Stimulated activated CD8-positive, alpha-beta memory T cell treated with anti-CD3 and anti-CD28 coated beads, Interleukin-2, amount 100 ng/mL, for 48 hours (primary cell): ENCODE measurements at places on chromosomes 11 and 22.

DNA sequence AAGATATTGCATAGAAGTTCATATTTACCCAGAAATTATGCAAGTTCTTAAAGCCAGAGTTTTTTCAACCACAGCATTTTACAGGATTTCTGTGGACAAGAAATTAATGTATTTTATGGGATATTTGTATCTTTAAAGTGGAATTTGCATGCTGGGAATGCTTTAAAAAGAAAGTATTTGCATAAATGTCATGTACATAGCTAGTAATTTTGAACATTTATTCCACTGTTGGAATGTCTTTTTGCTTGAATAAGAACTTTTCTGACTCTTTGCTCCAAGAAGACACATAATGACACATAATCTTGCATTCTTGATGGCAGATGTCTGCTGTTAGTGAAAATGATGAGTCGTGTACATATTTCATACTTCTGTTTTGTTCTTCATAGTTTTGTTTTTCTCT lies 66.6 kb downstream of the ATXN10 start:
- DNase-seq, result no peak

- no peak for DNase-seq
Observed at GRCh38 chr11:93054881-93055280, 85.4 kb downstream of the MTNR1B start.

DNA sequence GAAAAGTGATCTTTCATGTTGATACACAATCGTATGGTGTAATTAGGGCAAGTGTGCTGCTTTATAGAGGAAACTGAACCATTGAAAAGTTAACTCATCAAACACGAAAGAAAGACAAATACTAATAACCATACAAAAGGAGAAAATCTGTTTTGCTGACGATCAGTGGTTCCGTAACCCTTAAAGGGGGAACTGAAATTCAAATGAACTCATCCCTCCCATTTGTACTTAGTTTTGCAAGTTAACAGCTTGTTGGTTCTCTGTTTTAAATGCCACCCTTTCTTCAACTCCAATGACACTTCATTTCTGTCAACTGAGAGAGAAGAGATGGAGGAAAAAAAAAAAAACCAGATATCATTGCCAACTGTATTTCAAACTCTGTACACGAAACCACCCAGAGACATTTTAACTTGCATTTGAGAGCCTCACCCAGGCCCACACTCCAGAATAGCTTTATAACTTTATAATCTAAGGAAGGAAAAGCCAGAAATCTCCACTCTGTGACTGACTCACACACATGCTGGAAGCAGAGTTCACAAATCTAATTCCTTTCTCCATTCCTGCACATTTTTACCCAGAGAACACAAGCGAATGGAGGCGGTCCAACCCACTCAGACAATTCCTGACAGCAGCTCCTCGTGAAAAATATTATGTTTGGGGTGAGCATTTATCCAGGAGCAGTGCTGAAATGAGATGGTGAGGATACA lies 17.4 kb upstream of the CSNK2A3 start:
- no peak for DNase-seq

- DNase-seq, result no peak
Observed at GRCh38 chr11:59181746-59182456, 10.0 kb downstream of the DTX4 start.

GRCh38 chr22:22888571-22889353 lies 1.1 kb downstream of the IGLL5 start:
- DNase-seq, result no peak

- no peak for DNase-seq
Observed at GRCh38 chr11:73257342-73258103, 14.6 kb upstream of the P2RY6 start.

GRCh38 chr22:35987487-35987886 lies 41.1 kb downstream of the RBFOX2 start:
- DNase-seq, result no peak

DNA sequence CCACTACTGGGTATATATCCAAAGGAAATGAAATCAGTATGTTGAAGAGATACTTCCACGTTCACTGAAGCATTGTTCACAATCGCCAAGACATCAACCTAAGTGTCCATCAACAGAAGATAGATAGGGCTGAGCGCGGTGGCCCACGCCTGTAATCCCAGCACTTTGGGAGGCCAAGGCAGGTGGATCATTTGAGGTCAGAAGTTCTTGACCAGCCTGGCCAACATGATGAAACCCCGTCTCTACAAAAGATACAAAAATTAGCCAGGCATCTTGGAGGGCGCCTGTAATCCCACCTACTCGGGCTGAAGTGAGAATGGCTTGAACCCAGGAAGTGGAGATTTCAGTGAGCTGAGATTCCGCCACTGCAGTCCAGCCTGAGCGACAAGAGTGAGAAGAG lies 12.7 kb downstream of the EIF3F start:
- DNase-seq, result no peak

DNA sequence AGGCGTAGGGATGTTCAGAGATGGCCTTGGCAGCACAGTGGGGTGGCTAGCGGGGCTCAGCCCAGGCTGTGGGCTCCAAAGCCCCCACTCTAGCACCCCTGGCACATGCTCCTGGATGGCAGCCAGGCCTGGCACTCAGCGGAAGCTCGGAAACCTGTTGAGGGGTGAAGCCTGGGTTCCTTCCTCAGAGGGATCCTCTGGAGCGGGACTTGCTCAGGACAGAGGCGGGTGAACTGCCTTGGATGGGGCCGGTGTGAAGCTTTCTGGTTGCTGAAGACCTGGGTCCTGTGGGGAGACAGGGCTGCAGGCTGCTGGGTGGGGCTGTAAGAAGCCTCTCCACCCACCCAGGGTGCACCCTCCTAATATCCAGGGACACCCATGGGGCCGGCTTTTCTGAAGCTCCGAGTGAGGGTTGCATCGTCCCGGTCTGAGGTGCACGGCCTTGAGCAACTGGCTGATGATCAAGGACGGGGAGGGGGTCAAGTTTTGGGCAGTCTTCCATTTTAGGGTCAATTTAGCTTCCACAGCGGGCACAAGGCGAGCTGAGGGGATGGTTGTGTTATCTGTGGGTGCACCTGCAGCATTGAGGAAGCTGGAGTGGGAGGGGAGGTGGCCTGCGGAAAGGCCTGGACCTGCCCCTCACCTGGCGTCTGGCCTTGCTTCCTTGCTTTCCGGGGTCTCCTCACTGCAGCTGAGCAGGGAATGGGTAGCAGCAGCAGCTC lies 5.2 kb downstream of the MRGPRE start:
- DNase-seq, result no peak

- DNase-seq, result no peak
Observed at GRCh38 chr11:118068206-118068944, 8.5 kb upstream of the TMPRSS4 start.

GRCh38 chr11:75347781-75348566 lies 3.5 kb downstream of the ARRB1 start:
- DNase-seq, result no peak

GRCh38 chr11:57793351-57794115 lies 31.9 kb downstream of the CTNND1 start:
- no peak for DNase-seq

GRCh38 chr22:49497266-49497665 lies 330.4 kb downstream of the BRD1 start:
- DNase-seq, result no peak

DNA sequence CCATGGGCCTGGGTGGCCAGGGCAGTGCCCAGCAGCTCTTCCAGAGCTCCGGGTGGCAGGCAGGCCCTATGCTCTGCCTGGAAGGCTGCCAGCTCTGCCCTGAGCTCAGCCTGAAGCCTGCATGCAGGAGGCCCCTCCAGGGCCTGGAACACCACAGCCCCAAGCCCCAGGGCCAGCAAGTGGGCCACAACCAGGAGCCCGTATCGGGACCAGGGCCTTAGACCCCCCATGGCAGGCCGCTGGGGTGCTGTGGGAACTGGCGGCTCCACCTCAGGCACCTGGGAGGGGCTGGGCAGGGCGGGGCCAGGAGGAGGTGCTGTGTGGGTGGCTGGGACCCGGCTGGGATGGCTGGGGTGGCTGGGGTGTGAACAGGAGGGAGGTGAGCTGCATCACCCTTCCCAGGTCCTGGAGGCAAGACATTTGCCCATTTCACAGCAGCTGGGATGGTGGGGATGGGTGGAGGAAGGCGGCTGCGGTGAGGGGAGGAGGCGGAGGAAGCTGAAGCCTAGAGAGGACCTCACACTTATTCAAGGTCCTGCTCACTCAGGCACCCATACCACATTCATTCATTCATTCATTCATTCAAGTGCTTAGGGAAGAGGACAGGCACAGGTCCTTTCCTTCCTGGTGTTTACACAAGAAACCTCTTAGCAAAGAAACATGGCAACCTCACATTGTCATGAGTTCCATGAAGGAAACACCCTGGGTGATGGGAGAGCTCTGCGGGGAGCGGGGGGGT lies at the start of gene KCNK7:
KCNK7 (minus strand) TSS at position 258 of the 739 bp plus-strand sequence; CDS start at position 230, 28 bp downstream.
- no peak for DNase-seq

DNA sequence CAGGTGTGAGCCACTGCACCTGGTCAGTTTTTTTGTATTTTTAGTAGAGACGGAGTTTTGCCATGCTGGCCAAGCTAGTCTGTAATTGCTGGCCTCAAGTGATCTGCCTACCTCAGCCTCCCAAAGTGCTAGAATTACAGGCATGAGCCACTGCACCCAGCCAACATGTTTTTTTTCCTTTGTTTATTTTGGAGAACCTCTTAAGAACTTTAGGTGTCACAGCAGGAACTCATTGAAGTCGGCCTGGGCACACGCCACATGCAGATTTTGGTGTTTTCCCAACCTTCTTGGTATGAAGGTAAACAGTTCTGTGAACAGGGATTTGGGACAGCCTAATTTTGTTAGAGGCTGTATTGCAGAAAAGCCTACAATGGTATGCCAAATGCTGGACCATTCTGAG lies 9.4 kb downstream of the DIXDC1 start:
- DNase-seq, result no peak

DNA sequence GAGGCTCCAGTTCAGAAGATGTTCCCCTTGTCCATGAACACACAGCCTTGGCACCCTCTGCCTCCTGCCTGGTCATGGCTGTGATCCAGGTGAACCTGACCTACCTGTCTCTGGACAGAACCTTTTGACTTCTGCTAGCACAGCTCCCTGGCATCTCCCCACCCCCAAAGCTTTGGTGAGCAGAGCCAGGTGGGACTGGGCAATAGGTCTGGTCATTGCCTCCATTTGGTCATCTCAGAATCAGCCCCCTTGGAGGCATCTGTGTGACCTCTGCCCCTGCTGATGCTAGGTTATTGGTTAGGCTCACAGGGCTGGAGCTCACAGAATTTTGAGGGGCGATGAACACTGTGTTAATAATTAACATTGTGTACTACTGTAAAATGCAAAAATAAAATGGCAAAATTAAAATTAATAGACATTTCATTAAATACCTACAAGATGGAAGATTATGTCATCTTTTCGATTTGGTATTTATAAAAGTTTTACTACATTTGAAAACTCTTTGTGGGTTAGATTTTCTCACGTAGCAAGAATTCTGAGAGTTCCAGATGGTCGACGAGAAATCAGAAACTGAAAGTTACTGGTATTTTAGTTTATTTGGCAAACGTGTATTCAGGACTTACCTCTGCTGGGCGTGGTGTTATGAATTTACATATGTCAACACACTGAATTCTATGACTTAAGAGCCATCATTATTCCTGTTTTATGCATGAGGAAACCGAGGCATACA lies 8.3 kb upstream of the KIAA0930 start:
- no peak for DNase-seq

DNA sequence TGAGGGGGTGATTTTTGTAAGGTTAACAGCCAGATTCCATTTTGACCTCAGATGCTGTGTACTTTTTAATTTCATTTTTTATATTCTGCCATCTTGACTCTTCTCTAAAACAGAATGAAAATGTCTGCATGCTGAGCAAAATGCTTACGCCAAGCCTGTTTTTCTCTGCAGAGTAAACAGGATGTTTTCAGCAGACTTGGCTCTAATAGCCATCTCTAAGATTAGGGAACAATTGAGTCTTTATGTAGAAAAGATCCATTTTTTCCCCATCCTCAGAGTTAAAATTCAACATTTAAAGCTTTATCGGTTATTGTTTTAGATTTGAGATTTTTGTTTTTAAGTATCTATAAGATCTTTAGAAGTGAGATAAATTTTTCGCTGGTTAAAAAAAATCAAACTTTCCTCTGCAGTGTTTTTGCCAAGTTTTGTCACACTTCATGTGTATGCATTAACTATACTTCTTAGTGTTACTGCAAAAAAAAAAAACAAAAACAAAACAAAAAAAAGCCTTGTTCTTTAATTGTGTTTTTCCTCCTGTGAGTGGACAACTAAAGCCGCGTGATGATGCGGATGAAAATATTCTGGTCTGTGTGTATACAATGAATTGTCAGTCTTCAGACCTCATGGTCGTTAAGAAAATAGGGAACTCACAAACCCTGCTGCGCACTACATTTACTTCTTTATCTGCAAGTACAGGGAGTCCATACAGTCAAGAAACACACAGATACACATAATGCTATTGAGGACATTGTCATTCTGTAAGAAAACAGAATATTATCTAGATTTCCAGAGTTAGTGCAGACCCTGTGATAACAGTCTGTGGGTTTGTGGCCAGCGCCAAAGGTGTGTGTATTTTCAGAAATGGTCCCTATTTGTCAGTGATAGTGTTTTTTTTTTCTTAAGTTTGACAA lies 17.5 kb upstream of the ADSL start:
- DNase-seq, result no peak

DNA sequence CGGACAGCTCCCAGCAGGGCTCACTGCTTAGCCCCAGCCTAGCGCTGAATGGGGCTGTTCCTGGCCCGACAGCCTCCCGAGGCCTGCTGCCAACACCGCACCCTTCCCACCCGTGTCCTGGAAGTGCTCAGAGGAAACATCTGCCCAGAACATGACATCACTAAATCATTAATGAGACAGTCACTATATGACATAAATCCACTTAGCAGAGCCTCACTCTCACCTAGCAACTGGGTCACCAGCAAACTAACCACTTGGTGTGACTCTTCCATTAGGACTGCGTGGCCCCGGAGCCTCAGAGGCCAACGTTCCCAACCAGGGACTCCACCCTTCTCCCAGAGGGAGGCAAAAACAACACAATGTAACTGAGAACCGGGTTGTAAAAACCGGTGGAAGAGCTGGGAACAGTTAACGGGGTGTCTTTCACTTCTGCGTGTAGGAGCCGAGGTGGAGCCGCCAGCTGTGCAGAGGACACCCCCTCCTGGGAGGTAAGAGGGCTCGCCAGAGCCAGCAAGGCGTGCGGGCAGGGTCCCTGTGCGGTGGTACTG lies 21.4 kb upstream of the PACSIN2 start:
- DNase-seq, result no peak

DNA sequence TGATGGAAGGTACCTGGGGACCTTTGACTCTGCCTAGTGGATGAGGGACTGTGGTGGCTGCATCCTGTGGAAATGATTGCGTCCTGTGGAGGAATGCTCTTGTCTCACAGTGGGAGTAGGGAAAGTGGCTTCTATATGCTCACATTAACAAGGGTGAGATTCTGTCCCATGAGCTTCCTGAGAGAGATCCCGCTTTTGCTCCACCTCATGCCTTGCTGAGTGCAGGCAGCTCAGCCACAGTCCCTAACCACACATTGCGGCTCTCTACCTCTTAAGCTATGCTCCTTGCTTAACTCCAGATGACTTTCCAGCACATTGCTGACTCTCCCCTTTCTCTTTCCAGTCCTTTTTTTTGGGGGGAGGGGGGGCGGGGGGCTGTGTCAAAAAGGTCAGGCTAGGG lies 45.0 kb downstream of the TEAD1 start:
- no peak for DNase-seq
